AG08396 (cell line): ENCODE measurements at places on chromosomes 16 and 17.

GRCh38 chr17:8991514-8992285, 26.2 kb upstream of the PIK3R5 start:
- peak; percentile 71 for DNase-seq

GRCh38 chr17:3804503-3804931, 3.5 kb upstream of the ITGAE start:
- DNase-seq: no peak

GRCh38 chr17:65750631-65751115, 189.2 kb upstream of the AXIN2 start:
- DNase-seq: peak; percentile 87

DNA sequence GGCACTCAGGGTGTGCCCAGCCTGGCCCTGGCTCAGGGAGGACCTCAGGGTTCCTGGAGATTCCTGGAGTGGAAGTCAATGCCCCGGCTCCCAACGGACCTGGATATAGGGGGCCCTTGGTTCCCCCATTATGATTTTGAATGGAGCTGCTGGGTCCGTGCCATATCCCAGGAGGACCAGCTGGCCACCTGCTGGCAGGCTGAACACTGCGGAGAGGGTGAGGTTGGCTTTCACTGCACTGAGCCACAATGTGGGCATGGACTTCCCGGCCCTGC, 23.6 kb downstream of the USP6 start:
- DNase-seq: no peak

DNA sequence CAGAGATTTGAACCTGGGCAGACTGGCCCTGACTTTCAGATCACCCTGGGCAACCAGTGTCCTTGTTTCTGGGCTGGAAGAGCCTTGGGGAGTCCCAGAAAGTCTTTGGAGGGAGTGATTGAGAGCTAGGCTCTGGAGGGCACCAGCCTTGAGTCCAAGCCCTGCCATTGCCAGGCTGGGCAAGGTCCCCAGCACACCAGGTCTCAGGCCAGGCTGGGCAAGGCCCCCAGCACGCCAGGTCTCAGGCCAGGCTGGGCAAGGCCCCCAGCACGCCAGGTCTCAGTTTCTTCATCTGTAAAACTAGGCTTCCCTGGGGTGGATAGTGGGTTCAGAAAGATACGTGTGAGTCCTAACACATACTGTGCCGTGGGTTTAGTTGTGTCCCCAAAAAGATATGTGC, 135.0 kb downstream of the IRF8 start:
- no peak for DNase-seq

GRCh38 chr17:27951872-27952271, 58.7 kb upstream of the LYRM9 start:
- no peak for DNase-seq

GRCh38 chr16:3999479-4000325, 116.5 kb downstream of the ADCY9 start:
- DNase-seq: peak; percentile 84

DNA sequence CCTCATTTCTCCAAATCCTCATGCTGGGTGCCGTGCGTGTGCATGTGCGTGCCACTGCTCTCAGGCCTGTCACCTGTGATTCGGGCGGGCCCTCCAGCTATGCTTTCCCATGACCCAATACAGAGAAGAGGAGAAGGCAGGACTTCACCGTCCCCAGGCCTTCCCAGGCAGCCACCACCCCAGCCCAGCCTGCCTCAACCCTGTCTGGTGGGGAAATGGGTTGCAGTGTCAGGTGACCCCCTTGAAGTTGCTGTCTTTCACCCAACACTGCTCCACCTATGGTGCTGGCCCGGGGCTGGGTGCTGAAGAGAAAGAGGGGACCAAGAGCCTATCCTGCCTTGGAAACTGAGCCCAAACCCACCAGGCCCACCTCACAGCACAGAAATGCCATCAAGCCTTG, 94.7 kb downstream of the GOSR1 start:
- no peak for DNase-seq

DNA sequence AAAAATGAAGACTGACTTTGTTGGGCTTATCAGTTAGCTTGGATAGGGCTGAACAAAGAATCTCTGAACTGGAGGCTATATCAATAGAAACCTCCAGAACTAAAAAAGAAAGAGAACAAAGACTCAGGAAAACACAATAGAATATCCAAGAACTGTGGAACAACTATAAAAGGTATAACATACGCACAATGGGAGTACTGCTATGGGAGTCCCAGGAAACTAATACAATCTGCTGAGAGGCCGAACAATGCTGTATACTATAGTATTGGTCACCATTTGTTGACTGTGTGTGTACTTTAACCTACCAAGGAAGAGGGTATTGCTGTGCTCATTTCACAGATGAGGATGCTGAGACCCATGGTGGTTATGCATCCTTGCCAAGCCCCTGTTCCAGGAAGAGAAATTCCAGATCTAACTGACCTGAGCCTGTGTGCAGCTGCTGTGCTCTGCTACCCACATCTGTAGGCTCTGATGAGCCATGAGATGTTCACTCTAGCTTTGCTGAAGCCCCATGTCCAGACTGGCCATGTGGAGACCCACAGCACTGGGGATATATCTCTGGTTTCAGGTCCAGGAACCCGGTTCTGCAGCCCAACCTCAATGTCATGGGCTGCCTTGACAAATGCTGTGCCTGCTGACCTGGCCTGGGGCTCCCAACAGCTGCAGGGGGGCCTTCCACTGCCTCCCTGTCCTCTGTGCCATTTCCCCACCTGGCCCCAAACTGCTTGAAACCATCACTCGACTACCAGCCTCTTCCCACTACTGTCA, 254.3 kb upstream of the TNRC6C start:
- DNase-seq: no peak

DNA sequence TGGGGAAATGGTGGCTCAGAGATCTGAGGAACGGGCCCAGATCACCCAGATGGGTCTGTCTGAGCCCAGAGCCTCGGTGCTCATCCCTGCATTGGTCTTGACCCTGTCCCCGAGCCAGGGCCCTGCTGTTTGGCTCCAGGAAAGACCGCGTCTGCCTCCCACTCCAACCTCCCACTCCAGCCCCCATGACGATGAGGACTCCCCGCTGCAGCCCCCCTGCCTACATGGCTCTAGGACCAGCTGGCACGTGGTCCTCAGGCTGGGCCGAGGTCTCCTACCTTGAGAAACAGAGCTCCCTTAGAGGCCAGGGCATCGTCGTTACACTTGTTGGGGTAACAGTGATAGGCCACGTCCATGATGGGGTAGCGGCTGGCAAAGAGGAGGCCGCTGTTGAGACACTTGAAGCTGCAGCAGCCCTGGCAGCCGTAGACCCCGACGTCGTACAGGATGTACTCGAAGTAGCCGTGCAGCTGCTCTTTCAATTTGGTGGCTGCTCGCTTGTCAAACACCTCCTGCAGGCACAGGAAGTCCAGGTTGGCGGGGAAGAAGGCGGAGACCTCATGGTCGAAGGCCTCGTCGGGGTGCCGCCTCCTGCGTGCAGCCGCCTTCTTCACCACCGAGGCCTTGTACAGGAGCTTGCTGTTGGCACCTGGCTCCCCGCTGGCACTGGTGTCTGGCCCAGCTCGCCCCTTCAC, 59.9 kb downstream of the PRMT7 start:
- no peak for DNase-seq

DNA sequence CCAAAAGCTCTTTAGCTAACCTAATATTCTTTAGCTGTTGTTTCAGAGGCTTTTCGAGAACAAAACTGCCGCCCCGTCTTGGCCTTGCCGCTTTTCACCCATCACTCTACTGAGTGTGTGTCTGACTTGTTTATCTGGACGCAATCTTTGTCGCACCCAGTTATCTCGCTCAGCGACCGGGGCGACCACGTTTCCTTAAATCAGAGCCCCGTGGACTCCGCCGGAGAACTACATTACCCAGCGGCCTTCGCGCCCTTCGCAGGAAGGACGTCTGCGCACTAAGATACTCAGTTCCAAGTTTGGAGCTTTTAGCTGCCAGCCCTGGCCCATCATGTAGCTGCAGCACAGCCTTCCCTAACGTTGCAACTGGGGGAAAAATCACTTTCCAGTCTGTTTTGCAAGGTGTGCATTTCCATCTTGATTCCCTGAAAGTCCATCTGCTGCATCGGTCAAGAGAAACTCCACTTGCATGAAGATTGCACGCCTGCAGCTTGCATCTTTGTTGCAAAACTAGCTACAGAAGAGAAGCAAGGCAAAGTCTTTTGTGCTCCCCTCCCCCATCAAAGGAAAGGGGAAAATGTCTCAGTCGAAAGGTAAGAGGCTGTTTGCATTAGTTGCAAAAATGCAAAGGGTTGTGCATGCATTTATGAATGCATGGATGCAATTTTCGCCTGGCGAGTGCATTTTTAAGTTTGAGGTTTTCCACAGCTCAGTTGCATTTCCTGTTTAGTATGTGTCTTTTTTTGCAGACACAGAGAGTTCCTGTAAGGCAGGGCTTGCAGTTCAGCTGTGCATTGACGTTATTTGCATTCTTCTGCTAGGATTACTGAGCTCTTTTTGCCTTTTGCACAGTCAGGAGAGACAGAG, at the start of gene MAP2K6:
TSS of gene MAP2K6 (plus strand) at position 290 of the 867 bp plus-strand sequence. CDS start at position 578, 288 bp downstream.
- DNase-seq: peak; percentile 77

DNA sequence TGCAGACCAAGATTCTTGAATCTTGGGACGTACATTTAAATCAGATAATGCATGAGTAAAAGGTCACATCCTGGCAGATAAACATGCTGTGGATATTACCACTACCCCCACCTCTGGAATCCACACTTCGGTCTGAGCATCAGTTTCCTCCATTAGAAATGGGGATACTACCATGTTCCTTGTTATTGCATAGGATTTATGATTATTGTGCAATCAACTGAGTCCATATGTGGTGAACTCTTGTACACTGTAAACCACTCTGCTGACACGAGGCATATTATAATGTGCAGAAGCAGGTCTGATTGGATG, 108.7 kb downstream of the VAT1L start:
- DNase-seq: no peak

- no peak for DNase-seq
Observed at GRCh38 chr17:68906638-68907037, 48.6 kb downstream of the ABCA8 start.

- DNase-seq: no peak
Observed at GRCh38 chr16:48025359-48025758, 130.4 kb downstream of the ABCC12 start.

- DNase-seq: no peak
Observed at GRCh38 chr16:82699260-82699659, 72.5 kb downstream of the CDH13 start.

- DNase-seq: no peak
Observed at GRCh38 chr17:47604598-47604927, 45.2 kb upstream of the KPNB1 start.

DNA sequence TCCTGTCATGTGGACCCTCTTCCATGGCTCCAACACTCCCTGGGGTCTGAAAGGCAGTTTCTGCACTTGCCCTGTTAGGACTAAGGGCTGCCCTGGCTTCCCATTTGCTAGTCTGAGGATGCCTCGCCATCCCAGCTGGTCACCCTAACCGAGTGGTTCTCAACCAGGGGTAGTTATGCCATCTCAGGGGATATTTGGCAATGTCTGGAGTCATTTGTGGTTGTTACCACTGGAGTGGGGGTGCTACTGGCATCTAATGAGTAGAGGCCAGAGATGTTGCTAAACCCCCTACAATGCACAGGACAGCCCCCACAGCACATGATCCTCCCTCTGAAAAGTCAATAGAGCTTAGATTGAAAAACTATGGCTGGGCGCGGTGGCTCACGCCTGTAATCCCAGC, 26.9 kb upstream of the CDH1 start:
- no peak for DNase-seq
